ENCODE measurements at places on chromosomes 11 and 22. TPM values are rescaled to one million over a fixed set of nuclear protein-coding genes. Genes with fewer than 3 reads are reported as not detected.

NLRP10 gene
- not detected for total RNA-seq

DAGLA gene
- 3.9 TPM for total RNA-seq

SLC17A6 gene
- not detected for total RNA-seq

CRYBA4 gene
- 0.41 TPM for total RNA-seq

CALCA gene
- total RNA-seq = not detected

RAG2 gene
- total RNA-seq = not detected

ZNRF3 gene
- 24.4 TPM for total RNA-seq

OR56B1 gene
- total RNA-seq = 0.28 TPM

SPATA19 gene
- not detected for total RNA-seq

C11orf91 gene
- total RNA-seq = not detected

HTR3B gene
- 0.16 TPM for total RNA-seq

DNA sequence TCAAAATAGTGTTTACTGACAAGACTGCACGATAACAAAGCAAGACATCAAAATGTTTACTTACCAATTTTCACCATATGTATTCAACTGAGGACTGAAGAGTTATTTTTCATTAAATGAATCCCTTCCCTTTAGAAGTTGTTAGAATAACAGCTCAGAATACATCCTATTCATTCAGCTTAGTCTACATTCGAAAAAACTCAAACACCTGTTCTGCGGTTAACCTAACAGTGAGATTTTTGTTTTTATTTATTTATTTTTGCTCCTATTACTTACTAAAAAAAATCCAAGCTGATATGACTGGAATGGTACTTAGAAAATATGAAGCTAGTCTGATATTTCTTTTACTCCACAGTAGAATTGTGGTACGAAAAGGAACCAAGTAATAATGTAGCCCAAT is 10.0 kb downstream of the KCNA4 start:
- no peak overlapping the region for H3K27ac ChIP-seq
- no peak overlapping the region for H3K4me3 ChIP-seq
- no peaks in the 10 kb centered on the region for H3K27me3 ChIP-seq
- H3K4me1 ChIP-seq = no peaks in the 10 kb centered on the region
- DNase-seq = no peak

DNA sequence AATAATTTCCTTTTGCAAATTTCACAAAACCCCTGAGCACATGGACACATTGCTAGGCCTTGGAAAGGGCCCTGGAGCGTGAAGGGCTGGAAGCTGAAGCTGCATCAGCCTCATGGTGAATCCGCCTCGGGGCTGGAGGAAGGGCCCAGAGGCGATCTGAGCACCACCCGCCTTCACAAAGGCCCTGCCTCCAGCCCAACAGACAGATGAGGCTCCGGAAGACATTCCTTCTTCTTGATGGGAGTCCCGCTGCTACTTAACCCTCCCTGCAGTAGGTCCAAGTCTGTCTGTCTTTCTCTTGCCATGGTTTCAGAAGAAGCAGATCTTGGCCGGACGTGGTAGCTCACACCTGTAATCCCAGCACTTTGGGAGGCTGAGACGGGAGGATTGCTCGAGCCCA is 16.5 kb downstream of the ARRB1 start:
- H3K4me3 ChIP-seq = no peak overlapping the region
- H3K36me3 ChIP-seq = no peaks in the 10 kb centered on the region
- H3K27ac ChIP-seq = no peak overlapping the region
- no peak for DNase-seq
- peaks cover 43% of the 10 kb centered on the region for H3K4me1 ChIP-seq

GRCh38 chr11:115643549-115644270 is 139.5 kb upstream of the CADM1 start:
- no peaks in the 10 kb centered on the region for H3K36me3 ChIP-seq
- H3K27me3 ChIP-seq = no peaks in the 10 kb centered on the region
- H3K4me1 ChIP-seq = no peaks in the 10 kb centered on the region

GRCh38 chr11:45045683-45046471 is 95.2 kb upstream of the TP53I11 start:
- no peak for DNase-seq
- H3K27ac ChIP-seq = peak overlapping the region; percentile 65
- no peaks in the 10 kb centered on the region for H3K4me1 ChIP-seq
- no peak overlapping the region for H3K4me3 ChIP-seq
- H3K36me3 ChIP-seq = no peaks in the 10 kb centered on the region
- H3K27me3 ChIP-seq = no peaks in the 10 kb centered on the region

DNA sequence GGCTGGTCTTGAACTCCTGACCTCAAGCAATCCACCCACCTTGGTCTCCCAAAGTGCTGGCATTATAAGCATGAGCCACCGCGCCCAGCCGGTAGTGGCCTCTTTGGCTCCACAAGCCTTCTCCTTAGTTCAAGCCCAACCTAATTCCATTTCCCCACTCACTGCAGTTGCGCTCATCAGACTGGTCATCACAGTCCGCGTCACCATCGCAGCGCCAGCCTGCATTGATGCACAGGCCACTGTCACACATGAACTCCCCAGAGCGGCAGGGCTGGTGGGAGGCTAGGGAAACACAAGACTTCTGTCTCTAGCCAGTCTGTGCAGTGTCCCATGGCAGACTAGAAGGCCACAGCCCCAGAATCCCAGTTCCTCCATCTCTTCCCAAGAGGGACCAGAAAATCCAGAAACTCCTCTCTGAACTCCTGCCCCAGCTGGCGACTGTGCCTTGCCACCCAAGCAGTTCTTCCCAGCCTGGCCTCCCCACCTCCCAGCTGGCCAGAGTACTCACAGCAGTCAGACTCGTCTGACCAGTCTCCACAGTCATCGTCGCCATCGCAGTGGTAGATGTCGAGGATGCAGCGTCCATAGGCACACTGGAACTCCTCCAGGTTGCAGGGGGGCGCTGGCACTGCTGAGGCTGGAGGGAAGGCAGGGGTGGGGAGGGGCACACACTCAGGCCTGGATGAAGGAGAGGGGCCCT is 19.8 kb downstream of the LRP4 start:
- H3K27ac ChIP-seq = no peak overlapping the region
- H3K36me3 ChIP-seq = no peaks in the 10 kb centered on the region
- H3K4me3 ChIP-seq = no peak overlapping the region
- no peaks in the 10 kb centered on the region for H3K4me1 ChIP-seq

DNA sequence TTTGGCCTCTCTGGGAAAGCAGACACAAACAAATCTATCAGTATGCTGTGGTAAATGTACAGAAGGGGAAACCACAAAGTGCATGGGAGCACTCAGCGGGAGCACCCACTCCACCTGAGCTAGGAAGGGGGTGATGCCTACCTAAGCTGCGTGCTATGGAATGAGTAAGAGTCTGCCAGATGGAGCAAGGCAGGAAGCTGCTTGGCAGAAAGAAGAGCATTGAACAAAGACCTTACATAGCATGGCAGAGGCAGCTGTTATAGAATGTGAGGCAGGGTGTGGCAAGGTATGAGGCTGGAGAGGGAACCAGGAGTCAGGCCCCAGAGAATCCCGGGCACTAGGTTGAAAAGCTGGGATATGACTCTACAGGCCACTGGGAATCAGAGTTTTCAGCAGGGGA is 13.8 kb upstream of the MTFP1 start:
- peaks cover 25% of the 10 kb centered on the region for H3K36me3 ChIP-seq
- H3K27me3 ChIP-seq = no peaks in the 10 kb centered on the region
- no peaks in the 10 kb centered on the region for H3K4me1 ChIP-seq
- H3K27ac ChIP-seq = no peak overlapping the region
- no peak overlapping the region for H3K4me3 ChIP-seq

- H3K4me1 ChIP-seq = peaks cover under 1% of the 10 kb centered on the region
- no peak overlapping the region for H3K4me3 ChIP-seq
- no peak for DNase-seq
- H3K36me3 ChIP-seq = no peaks in the 10 kb centered on the region
These were observed 4.5 kb upstream of the STARD10 start for GRCh38 chr11:72798361-72798760.

DNA sequence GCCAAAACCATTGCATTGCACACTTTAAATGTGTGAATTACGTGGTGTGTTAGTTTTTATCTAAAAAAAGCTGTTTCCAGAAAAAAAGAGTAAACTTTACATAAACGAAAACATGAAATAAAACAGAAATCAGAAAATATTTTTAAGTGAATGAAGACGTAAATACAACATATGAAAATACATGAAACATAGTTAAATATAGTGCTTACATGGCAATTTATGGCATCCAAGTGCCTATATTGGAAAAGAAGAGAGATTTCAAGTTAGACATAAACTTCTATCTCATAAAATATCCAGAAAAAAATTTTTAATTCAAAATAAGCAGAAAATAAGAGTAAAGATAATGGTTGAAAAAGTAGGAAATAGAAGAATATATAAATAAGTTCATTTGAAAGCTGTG is 11.9 kb upstream of the OR8D2 start:
- no peaks in the 10 kb centered on the region for H3K27me3 ChIP-seq
- no peak overlapping the region for H3K27ac ChIP-seq
- no peaks in the 10 kb centered on the region for H3K36me3 ChIP-seq
- H3K4me3 ChIP-seq = no peak overlapping the region

DNA sequence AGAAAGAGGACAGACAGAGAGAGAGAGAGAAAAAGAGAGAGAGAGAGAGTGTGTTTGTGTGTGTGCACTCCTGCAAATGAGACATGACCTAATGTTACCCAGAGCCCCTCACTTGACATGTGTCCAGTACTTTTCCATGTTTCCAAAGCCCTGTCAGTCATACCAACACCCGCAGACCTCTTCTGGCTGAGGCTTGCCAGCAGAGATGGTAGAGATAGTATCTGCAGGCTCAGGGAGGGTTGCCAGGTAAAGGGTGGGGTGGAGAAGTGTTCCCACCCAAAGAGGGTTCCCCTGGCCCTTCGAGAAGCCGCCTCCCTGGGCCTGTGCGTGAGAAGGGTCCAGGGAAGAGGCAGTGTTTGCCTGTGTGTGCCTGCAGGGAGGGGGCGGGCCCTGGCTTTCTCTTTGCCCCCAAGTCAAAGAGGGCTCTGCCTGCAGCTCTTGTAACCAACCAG is 40.7 kb downstream of the POU2F3 start:
- H3K4me3 ChIP-seq = no peak overlapping the region
- no peaks in the 10 kb centered on the region for H3K4me1 ChIP-seq
- H3K27me3 ChIP-seq = no peaks in the 10 kb centered on the region
- peak overlapping the region; percentile 24 for H3K27ac ChIP-seq

- H3K4me3 ChIP-seq = no peak overlapping the region
- no peaks in the 10 kb centered on the region for H3K4me1 ChIP-seq
- H3K27me3 ChIP-seq = no peaks in the 10 kb centered on the region
These were observed 98.6 kb upstream of the CD44 start for GRCh38 chr11:35040221-35040942.

- no peaks in the 10 kb centered on the region for H3K36me3 ChIP-seq
- H3K27me3 ChIP-seq = no peaks in the 10 kb centered on the region
- no peak overlapping the region for H3K4me3 ChIP-seq
- H3K27ac ChIP-seq = no peak overlapping the region
These were observed 51.8 kb upstream of the OR4B1 start for GRCh38 chr11:48164836-48165235.

- no peak overlapping the region for H3K4me3 ChIP-seq
- no peaks in the 10 kb centered on the region for H3K4me1 ChIP-seq
- no peak for DNase-seq
- H3K36me3 ChIP-seq = no peaks in the 10 kb centered on the region
These were observed 83.3 kb downstream of the MYEOV start for GRCh38 chr11:69377029-69377952.

DNA sequence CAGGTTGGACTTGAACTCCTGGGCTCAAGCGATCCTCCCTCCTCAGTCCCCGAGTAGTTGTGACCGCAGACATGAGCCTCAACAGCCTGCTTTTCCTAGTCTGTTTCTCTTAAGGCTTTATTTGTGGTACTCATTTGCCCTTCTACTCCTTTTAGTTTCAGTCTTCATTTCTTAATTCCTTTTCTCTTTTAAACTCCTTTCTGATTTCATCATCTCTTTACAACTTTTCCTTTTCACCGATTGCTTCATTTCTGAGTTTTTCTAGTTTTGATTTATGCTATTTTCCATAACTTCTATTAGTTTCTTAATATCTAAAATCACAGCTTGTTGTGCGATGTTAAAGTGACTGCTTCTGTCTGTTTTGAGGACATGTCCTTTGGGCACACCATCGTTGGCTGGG is 17.3 kb upstream of the MRGPRF start:
- no peaks in the 10 kb centered on the region for H3K27me3 ChIP-seq
- no peaks in the 10 kb centered on the region for H3K36me3 ChIP-seq
- no peak for DNase-seq
- H3K27ac ChIP-seq = no peak overlapping the region
- H3K4me3 ChIP-seq = no peak overlapping the region

GRCh38 chr11:107301878-107302277 is 155.7 kb downstream of the CWF19L2 start:
- DNase-seq = peak; percentile 2
- H3K4me1 ChIP-seq = no peaks in the 10 kb centered on the region
- H3K27me3 ChIP-seq = no peaks in the 10 kb centered on the region
- H3K4me3 ChIP-seq = no peak overlapping the region

DNA sequence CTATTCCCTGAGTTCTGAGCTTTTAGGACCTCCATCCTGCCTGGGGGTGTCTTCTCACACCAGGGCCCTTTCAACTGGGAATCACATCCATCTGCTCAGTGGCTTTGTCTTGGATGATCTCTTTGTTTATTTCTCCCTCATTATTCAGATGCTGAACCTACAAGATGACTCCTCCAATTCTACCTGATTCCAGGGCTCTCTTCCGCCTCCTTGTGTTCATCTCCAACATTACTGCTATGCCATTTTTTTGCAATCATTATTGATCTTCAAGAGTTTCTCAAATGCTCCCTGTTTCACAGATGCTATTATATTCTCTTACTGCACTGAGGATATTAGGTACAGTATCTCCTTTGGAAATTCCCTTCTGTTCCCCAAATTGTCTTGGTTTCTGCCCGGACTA is 307.7 kb downstream of the SHANK2 start:
- H3K4me1 ChIP-seq = peaks cover 4% of the 10 kb centered on the region
- H3K27ac ChIP-seq = no peak overlapping the region
- H3K4me3 ChIP-seq = no peak overlapping the region
- no peaks in the 10 kb centered on the region for H3K36me3 ChIP-seq

- H3K4me1 ChIP-seq = no peaks in the 10 kb centered on the region
- DNase-seq = no peak
- H3K27ac ChIP-seq = no peak overlapping the region
These were observed 8.9 kb downstream of the MTMR2 start for GRCh38 chr11:95915051-95915450.

DNA sequence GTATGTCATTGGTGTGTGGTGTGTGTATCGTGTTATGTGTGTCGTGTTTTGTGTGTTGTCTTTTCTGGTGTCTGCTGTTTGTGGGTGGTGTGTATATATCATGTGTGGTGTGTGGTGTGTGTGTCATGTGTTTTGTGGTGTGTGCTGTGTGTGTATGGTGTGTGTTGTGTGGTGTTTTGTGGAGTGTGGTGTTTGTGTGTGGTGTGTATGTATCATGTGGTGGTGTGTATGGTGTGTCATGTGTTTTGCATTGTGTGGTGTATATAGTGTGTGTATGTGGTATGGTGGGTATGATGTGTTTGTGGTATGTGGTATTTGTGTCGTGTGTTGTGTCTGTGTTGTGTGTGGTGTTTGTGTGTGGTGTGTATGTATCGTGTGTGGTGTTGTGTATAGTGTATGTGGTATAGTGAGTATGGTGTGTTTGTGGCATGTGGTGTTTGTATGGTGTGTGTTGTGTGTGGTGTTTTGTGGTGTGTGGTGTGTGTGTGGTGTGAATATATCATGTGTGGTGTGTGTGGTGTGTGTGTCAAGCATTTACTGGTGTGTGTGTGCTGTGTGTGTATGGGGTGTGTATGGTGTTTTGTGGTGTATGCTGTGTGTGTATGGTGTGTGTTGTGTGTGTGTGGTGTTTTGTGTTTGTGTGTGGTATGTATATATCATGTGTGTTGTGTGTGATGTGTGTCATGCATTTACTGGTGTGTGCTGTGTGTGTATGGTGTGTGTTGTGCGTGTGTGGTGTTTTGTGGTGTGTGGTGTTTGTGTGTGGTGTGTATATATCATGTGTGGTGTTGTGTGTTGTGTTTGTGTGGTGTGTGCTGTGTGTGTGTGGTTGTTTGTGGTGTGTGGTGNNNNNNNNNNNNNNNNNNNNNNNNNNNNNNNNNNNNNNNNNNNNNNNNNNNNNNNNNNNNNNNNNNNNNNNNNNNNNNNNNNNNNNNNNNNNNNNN is 12.7 kb downstream of the PIM3 start:
- H3K27ac ChIP-seq = no peak overlapping the region
- H3K27me3 ChIP-seq = peaks cover 8% of the 10 kb centered on the region
